Karpas-422 (cell line): ENCODE measurements at places on chromosomes 2 and 18. TPM values are rescaled to one million over a fixed set of nuclear protein-coding genes. Genes with fewer than 3 reads are reported as not detected.

DNA sequence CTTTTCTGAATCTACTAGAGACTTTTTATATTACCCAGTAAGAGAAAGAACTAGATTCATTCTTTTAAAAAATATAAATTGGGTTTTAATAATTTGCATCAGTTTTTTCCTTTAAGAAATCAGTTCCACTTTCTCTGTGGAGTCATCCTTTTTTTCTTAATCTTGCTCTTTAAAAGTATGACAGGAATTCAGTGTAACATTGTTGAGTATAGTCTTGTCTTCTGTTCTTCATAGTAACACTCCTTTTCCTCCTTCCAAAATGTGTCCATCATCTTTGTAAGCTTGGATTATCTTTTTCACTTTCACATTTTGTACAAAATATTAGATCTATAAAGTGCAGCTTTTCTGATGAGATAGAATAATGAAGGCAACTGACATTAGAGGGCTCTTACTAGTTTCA is 135.4 kb downstream of the HAUS1 start:
- no peak for DNase-seq
- no peaks in the 10 kb centered on the region for H3K27me3 ChIP-seq
- H3K4me1 ChIP-seq = peaks cover 5% of the 10 kb centered on the region
- no peak overlapping the region for H3K27ac ChIP-seq
- no peaks in the 10 kb centered on the region for H3K36me3 ChIP-seq

Gene DSC1
- 2.3 and 2.4 TPM in 2 replicates for total RNA-seq

GRCh38 chr18:12628706-12629702 is 28.9 kb downstream of the SPIRE1 start:
- H3K36me3 ChIP-seq = no peaks in the 10 kb centered on the region
- DNase-seq = no peak
- H3K27me3 ChIP-seq = no peaks in the 10 kb centered on the region
- no peak overlapping the region for H3K27ac ChIP-seq
- H3K4me3 ChIP-seq = no peak overlapping the region

DNA sequence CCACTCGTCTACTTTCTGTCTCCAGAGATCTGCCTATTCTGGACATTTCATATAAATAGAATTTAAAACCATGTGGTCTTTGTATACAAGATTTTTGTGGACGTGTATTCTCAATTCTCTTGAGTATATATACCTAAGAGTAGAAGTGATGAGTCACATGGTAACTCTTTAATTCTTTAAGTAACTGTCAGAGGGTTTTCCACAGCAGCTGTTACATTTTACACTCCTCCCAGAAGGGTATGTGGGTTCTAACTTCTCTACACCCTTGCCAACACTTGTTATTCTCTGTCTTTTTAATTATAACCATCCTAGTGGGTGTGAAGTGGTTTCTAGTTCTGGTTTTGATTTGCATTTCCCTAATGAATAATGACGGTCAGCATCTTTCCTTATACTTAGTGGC is 70.9 kb downstream of the MAP3K20 start:
- no peak overlapping the region for H3K27ac ChIP-seq
- no peaks in the 10 kb centered on the region for H3K36me3 ChIP-seq
- DNase-seq = no peak
- no peak overlapping the region for H3K4me3 ChIP-seq
- H3K27me3 ChIP-seq = no peaks in the 10 kb centered on the region
- H3K4me1 ChIP-seq = no peaks in the 10 kb centered on the region

Gene PPP3R1
- 24.1 and 55.9 TPM in 2 replicates for total RNA-seq

DNA sequence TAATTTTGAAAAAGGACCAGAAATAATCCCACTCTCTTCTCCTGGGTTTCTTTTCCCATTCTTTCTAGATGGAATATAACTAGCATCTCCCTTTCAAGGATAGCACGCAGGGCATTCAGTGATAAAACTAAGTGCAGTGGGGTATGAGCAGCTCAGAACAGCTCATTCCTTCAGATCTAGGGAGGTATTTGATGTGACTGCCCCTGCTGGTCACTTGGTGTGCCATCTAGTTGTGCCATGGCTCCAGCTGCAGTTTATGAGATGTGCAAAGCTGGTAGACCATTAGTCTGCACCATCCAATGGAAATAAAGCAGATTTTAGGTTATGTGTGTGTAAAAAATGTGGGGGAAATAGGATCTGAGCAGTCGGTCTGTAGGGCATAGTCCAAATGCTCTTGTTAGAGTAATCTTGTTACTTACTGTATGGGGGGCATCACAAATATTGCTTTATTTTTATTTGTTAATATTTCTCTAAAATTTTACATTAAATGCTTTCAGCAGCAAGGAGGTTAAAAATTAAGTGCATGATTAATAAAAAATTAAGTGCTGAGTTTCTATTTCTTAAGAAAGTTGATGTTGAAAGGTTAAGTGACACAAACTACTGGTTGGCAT is 38.9 kb downstream of the CTAGE1 start:
- H3K4me1 ChIP-seq = no peaks in the 10 kb centered on the region
- no peak overlapping the region for H3K4me3 ChIP-seq
- H3K36me3 ChIP-seq = no peaks in the 10 kb centered on the region
- no peak overlapping the region for H3K27ac ChIP-seq
- DNase-seq = peak; percentile 69

DNA sequence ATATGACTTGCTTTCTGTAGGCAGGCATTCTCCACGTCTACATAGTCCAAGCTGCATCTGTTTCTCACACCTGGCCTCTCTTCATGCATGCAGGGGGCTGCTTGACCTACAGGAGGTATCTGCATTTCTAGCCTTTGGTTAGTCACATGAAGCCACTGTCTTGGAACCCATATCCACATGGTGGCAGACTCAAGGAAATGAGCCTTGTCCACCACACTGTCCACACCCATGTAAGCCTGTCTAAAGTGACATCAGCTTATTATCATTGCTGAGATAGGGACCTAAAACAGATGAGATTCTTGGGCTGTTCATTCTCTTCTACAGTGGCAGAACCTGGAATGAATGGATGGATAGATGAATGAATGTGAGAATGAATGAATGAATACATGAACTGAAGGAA is 160.4 kb downstream of the DOCK10 start:
- DNase-seq = no peak
- H3K4me1 ChIP-seq = no peaks in the 10 kb centered on the region
- H3K36me3 ChIP-seq = no peaks in the 10 kb centered on the region
- no peak overlapping the region for H3K4me3 ChIP-seq

GRCh38 chr18:36120297-36120696 is 8.8 kb downstream of the SLC39A6 start:
- H3K36me3 ChIP-seq = peaks cover 33% of the 10 kb centered on the region; the same call in 1 of the 2 replicates
- no peak overlapping the region for H3K4me3 ChIP-seq
- DNase-seq = no peak
- no peaks in the 10 kb centered on the region for H3K4me1 ChIP-seq
- H3K27me3 ChIP-seq = no peaks in the 10 kb centered on the region

Gene TXNDC2
- total RNA-seq = not detected in 2 replicates

DNA sequence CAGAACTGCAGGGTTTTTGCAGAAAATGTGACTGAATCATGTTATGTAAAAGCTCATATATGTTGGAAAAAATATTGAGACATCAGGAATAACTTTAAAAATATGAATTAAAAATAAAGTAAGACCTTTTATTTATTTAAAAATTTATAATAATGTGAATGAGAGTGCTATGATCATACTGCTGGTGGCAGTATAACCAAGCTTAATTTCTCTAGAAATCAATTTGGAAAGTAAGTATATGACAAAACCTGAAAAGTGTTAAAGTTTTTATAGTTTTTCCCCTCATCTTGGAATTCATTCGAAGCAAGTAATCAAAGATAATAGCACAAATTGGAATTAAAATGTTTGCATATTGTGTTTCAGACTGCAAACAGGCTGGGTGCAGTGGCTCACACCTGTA is 7.5 kb downstream of the SLC39A10 start:
- no peaks in the 10 kb centered on the region for H3K27me3 ChIP-seq
- no peaks in the 10 kb centered on the region for H3K36me3 ChIP-seq
- H3K4me1 ChIP-seq = peaks cover 60% of the 10 kb centered on the region
- peak overlapping the region; percentile 98; the same call in 1 of the 2 replicates for H3K27ac ChIP-seq

DNA sequence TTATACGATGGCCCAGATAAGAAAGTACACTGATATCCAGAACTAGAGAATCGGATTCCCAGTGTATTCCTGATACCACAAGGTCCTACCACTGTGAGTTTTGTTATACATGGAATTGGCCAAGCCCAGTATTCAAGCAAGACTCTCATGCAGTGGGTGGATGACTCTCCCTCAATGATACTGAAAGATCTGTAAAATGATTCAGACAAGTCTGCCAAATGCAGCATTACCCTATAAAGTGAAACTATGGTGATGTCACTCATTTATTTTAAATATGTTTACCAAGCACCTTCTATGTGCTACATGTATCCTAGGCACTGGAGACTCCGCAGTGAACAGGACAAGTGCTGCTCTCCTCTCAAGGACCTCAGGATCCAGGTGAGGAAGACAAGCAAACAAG is 22.6 kb downstream of the MYO5B start:
- no peak overlapping the region for H3K27ac ChIP-seq
- H3K4me1 ChIP-seq = no peaks in the 10 kb centered on the region
- no peaks in the 10 kb centered on the region for H3K27me3 ChIP-seq
- no peak for DNase-seq

GRCh38 chr2:162769066-162769465 is 69.5 kb downstream of the KCNH7 start:
- no peaks in the 10 kb centered on the region for H3K27me3 ChIP-seq
- no peak for DNase-seq
- H3K4me3 ChIP-seq = no peak overlapping the region
- no peak overlapping the region for H3K27ac ChIP-seq

GRCh38 chr2:16261791-16262190 is 321.4 kb downstream of the MYCN start:
- no peaks in the 10 kb centered on the region for H3K27me3 ChIP-seq
- H3K4me1 ChIP-seq = no peaks in the 10 kb centered on the region
- H3K4me3 ChIP-seq = no peak overlapping the region
- no peak for DNase-seq
- no peaks in the 10 kb centered on the region for H3K36me3 ChIP-seq
